ENCODE measurements at places on chromosomes 11 and 22.

GRCh38 chr11:78313181-78313795 is 104.3 kb downstream of the GAB2 start:
- no peak for DNase-seq

DNA sequence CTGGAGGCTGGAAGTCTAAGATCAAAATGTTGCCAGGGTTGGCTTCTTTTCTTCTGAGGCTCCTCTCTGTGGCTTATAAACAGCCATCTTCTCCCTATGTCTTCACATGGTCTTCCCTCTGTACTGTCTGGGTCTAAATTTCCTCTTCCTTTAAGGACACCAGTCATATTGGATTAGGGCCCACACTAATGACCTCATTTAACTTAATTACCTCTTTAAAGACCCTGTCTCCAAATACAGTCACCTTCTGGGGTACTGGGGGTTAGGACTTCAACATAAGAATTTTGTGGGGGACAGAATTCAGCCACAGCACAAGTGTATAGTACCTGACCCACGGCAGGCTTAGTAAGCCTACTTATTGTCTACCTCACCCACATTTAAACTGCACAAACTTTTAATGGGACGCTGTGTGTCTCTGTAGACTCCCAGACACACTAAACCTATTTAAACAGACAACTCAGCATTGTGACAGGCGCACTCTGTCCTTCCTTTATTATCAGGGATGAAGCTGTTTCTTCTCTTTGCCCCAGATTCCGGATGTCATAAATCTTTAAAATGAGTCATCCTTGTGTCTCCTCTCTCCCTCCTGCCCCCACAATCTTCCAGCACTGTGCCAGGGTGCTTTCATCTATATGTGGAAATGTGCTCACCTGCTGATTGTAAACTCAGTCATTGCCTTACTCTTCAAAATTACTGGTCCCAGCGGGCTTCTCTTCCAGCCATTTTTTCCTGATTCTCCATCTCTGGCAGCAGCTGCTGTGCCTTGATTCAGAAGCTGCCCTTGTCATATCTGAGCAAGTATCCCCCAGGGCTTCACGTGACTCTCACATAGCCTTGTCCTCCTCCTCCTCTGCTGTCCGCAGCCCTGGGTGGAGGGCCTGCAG is 5.4 kb upstream of the MAPK8IP1 start:
- DNase-seq, result no peak

DNA sequence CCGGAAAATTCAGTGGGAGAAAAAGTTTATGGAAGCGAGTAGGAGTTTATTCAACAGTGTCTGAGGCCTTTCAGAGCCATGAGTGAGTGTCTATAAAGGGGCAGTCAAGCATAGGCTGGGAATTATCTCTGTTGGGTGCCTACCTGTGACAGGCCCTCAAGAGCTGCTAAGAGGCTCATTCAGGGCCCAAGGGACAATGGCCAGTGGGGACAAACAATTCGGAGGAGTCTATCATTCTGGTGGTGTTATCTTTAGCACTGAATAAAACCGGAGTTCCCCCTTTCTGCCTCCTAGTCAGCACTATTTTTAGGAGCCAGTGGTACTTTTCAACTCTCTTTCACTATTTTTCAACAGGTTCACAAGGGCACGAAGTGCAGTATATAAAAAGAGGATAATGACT is 89.5 kb upstream of the HTATIP2 start:
- DNase-seq, result no peak

DNA sequence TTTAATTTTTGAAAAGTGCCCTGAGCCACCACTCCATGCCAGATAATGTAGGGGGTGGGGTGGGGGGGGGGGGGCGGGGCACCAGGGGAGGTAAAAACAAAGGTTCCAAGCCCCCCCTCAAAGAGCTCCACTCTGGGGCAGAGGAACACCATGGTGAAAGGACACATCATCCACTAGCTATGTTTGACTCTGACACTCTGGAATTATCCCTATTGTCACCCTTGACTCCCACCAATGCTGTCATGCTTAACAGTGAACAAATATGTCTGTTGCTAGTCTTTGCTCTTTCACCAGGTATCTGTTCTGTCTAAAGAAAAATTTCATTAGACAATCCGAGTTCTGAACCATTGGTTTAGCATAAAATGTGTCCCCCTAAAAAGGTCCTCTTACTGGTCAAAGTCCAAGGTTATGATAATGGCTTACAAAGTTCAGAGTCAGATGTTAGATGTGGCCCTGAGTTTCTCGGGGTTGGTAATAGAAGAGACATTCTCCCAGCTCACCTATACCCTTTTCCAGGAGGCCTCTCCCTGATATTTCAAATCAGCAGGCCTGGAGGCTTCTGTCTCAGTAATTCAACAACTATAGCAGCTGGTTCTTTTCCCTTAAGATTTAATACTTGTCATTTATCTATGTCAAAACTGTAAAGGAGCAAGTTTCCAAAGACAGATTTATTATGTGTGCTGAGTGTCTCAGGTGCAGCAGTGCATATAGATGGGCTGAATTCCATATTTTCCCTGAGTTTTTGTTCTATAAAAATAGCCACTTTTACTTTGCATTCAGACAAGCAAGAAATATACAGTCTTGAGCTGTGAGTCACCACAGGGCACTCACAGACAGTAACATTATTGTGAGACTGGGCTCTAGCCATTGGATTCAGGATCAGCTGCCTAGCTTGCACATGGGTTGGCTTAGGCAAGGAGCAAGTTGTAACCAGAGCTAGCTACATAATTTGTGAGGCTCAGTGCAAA is 174.1 kb downstream of the CSNK2A3 start:
- DNase-seq, result no peak

- no peak for DNase-seq
Measured at GRCh38 chr22:19559324-19559811, 35.2 kb upstream of the CLDN5 start.

DNA sequence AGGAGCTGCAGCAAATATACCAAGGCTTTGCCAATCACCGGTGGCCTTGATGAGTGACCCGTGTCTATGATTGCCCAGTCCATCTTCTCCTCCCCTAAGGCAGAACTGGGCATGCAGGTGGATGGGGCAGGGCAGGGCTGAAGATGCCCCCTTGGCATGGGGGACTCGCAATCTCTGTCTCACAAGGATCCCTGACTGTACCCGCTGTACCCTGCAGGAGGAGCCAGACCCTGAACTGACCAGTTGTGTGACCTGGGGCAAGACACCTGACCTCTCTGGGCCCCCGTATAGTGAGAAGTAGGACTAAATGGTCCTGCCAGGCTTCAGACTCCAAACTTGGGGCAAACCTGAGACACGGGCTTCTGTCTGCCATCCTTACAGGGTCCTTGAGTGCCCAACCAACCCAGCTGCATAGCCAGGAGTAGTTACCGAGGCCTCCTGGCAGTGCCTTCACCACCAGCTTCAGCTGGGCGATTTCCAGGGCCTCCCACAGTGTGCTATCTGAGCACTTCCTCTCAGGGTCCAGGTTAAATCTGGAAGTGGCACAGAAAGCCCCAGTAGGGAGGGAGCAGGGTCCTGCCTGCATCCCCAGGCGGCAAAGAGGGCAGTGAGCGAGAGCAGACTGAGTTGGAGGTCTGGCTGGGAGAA is 6.4 kb upstream of the KCNJ11 start:
- no peak for DNase-seq

- DNase-seq, result no peak
Measured at GRCh38 chr11:123624974-123625373, 29.4 kb downstream of the SCN3B start.

DNA sequence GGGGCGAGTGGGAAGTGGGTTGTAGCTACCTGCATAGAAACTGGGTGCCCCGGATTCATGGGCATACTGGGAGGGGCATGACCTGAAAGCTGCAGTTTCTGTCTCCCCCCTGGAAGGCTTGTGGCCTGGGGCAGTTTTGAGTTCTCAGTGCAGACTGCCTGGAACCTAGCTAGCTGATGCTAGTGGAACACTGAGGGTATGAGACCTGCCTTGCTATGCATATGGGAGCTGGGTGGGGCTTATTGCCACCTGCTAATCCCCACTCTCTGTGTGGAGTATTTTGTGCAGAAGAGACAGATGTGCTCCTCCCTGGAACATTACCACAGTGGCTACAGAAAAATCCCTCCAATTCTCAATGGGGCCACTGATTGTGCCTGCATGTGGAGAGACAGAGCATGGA is 11.7 kb upstream of the OR56B4 start:
- no peak for DNase-seq

DNA sequence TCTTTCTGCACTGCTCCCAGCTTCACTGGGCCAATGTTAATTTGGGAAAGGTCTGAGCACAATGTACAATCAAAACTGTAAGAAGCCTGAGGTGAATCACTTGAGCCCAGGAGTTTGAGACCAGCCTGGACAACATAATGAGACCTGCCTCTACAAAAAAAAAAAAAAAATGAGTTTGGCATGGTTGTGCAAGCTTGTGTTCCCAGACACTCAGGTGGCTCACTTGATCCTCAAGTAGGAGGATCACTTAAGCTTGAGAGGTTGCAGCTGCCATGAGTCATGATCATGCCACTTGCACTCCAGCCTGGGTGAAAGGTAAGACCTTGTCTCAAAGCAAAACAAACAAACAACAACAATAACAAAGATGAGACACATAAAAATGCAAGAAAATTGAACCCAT is 38.6 kb upstream of the SC5D start:
- DNase-seq, result no peak

GRCh38 chr22:37692627-37693285 is 4.1 kb upstream of the TRIOBP start:
- no peak for DNase-seq

- DNase-seq, result no peak
Measured at GRCh38 chr22:17149076-17149815, 9.8 kb downstream of the HDHD5 start.

DNA sequence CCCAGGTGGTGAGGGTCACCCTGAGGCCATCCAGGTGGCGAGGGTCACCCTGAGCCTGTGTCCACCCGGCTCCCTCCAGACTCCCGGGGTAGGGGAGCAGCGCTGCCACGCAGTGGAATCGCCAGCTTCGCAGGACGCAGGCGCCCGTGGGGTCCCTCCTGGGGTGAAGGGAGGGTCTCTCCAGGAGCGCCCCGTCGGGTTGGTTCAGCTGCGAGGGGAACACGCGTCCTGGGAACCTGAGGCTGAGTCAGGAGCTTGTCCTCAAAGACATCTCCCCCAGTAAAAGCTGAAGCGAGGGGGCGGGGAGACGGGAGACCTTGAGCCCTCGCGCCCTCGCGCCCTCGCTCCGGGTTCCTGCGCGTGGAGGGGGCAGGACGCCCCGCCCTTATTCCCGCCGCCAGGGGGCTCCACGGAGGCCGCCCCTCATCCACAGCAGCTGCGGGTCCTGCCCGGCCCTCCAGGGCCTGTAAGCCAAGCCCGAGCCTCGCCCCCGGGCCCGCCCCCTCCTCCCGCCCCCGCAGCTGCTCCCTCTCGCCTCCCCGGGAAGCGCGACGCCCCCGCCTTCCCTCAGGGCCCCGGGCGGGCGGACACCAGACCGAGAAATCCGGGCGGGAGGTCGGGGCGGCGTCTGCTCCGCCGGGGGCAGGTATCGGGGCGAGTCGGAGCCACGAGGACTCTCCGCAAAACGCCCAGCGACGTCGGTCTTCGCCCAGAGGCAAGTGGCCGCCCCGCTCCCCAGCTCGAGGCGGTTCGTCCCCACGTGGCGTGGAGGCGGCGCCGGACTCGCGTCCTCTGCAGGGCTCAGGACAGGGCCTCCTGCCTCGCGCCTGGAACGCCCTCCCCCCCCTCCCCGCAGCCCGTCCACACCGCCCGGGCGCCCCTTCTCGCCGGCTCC is 22.8 kb downstream of the PIM3 start:
- no peak for DNase-seq

DNA sequence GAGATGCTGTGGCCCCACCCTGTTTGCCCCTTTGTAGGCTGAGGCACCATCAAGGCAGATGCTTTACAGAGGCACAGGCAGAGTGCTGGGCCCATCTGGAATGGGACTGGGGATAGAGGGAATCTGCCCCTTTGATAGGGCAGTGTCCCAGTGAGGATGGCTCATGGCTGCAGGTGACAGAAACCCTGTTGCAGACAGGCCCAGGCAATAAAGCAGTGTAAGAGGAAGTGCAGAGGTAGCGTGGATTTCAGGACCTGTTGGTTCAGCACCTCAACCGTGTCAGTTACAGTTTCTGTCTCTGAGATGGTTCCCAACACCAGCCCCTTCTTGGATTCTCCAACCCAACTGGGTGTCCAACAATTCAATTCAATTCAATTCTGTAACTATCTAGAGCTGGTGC is 25.1 kb downstream of the PRDM11 start:
- DNase-seq, result no peak

- DNase-seq, result no peak
Measured at GRCh38 chr11:116314006-116314405, 458.8 kb downstream of the BUD13 start.

GRCh38 chr22:31637891-31638618 is 24.0 kb downstream of the PISD start:
- no peak for DNase-seq

GRCh38 chr11:105741488-105742020 is 131.7 kb downstream of the GRIA4 start:
- no peak for DNase-seq

- no peak for DNase-seq
Measured at GRCh38 chr11:48182860-48183526, 33.6 kb upstream of the OR4B1 start.

GRCh38 chr22:50635591-50635990 is 7.6 kb upstream of the ARSA start:
- DNase-seq, result no peak

DNA sequence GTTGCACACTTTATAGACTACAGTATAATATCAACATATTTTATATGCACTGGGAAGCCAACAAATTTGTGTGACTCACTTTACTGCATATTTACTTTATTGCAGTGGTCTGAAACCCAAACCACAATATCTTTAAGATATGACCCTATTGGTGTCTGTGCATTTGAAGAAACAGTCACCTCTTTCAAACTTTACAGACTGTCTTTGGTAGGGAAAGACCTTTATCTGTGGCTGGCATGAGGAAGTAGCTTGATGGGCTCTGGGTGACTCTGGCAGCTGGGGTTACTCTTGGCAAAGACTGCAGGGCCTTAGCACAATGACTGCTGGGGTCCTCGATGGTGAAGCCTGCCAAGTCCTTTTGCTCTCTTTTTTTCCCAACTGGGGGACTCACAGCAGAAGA is 21.3 kb upstream of the ABTB2 start:
- DNase-seq, result no peak

DNA sequence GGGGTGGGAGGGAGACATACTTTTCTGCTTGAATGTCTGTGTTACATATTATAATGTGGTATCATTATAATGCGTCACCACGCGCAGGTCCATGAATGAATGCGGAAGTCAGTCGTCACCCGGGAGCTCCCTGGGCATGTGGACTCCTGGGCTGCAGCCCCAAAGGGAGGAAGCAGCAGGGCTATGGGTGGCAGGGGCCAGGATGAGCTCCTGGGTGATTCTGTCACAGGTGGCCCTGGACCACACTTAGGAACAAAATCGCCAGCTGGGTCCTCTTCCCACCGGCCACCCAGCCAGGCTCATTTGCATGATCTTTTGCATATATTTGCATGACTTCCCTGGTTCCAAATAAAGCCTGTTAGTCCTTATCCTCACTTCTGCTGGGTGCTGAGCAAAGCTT is 51.2 kb downstream of the KCNJ4 start:
- DNase-seq, result no peak

GRCh38 chr22:43270314-43270908 is 72.8 kb downstream of the SCUBE1 start:
- DNase-seq, result no peak

GRCh38 chr22:20802922-20803553 is 29.1 kb downstream of the SERPIND1 start:
- no peak for DNase-seq

- DNase-seq, result no peak
Measured at GRCh38 chr11:10125522-10126133, 168.4 kb downstream of the SBF2 start.

GRCh38 chr11:105282658-105283057 is 143.1 kb upstream of the CARD18 start:
- no peak for DNase-seq
